ENCODE measurements at places on chromosomes 11 and 22.

- DNase-seq, result peak; percentile 18
These were observed 4.4 kb downstream of the NAALADL1 start for GRCh38 chr11:65053827-65054508.

DNA sequence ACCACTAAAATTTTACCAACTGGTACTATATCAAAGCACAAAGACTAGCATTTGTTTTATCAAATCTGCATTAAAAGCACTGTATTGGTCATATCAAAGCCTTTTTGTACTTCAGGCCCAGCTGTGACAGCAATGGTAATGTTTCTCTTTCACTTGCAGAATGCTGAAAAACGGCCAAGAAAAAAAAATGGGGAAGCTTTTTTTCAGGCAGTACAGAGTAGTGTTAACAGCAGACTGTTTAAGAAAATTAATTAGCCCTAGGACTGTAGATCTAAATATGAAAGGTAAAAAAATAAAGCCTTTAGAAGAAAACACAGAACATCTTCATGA lies 33.3 kb downstream of the DENND5A start:
- DNase-seq, result no peak

GRCh38 chr11:14746857-14747395 lies 103.3 kb downstream of the PDE3B start:
- DNase-seq, result no peak

DNA sequence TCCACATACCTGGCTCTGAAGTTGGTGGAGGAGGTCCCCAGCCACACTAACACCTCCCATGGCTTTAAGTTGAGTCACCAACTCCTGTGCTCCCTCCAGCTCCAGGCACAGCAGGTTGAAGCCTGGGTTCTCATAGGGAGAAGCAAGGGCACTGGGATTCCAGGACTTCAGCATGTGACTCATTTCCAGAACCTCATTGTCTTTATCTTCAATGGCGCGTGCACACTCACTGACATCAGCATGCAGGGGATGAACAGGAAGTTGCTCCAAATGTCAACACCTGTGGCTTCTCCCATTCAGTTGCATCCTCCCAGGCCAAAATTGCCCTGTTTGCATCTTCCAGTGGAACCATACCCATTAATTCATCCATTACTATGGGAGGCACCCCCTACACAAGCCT lies 5.8 kb upstream of the UBQLNL start:
- DNase-seq, result no peak

- DNase-seq, result no peak
These were observed 19.5 kb upstream of the SORL1-AS1 start for GRCh38 chr11:121472312-121472711.
